ENCODE measurements at places on chromosomes 1 and 21.

DNA sequence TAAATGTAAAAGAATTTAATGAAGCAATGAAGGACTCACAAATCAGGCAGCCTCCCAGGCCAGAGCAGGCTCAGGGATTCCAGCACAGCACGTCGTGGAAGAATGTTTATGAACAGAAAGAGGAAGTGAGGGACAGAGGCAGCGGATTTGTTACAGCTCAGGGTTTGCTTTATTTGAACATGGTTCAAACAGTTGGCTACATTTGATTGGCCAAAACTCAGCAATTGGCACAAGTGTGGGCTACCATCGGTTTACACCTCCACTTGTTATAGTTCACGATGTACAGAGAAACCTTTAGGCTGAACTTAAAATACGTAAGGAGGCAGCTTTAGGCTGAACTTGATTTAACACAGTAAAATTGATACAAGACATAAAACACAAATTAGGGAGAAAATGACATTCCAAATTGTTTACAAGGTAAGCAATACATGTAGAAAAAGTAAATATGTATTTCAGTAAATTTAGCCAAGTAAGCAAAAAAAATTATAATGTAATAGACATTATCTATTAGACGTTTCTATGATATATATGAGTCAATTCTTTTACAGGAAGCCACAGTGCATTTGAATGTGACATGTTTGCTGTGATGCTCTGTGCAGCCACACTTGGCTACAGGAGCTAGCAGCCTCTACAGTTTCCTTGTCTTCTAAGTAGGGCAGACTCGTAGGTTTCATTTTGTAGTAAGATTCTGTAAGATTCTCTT, 126.5 kb downstream of the ADSS2 start:
- no peak for DNase-seq

GRCh38 chr1:5611851-5612250, 380.4 kb downstream of the NPHP4 start:
- DNase-seq: no peak

DNA sequence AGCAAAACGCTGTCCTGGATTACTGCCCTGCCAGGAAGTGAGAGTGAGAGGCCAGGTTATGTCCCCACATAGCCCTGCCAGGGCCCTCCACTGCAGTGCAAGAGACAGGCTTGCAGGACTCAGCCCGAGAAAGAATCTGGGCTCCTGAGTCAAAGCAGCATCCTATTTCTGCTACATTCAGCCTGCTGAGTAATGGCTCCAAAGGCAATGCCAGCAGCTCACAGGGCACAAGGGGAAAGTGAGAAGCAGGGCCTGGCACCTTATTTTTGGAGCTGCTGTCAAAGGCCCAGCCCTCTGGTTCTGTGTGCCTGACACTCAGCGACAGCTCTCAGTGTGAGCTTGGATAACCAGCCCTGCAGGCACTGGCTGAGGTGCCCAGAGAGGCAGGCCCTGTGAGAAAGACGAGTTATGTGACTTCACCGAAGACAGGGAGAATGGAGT, 83.9 kb downstream of the DTL start:
- no peak for DNase-seq

GRCh38 chr1:233738396-233738795, 124.5 kb downstream of the KCNK1 start:
- no peak for DNase-seq

- no peak for DNase-seq
Measured at GRCh38 chr1:176102768-176103350, 104.2 kb downstream of the COP1 start.

- DNase-seq: no peak
Measured at GRCh38 chr1:177286396-177286795, 115.6 kb downstream of the BRINP2 start.

DNA sequence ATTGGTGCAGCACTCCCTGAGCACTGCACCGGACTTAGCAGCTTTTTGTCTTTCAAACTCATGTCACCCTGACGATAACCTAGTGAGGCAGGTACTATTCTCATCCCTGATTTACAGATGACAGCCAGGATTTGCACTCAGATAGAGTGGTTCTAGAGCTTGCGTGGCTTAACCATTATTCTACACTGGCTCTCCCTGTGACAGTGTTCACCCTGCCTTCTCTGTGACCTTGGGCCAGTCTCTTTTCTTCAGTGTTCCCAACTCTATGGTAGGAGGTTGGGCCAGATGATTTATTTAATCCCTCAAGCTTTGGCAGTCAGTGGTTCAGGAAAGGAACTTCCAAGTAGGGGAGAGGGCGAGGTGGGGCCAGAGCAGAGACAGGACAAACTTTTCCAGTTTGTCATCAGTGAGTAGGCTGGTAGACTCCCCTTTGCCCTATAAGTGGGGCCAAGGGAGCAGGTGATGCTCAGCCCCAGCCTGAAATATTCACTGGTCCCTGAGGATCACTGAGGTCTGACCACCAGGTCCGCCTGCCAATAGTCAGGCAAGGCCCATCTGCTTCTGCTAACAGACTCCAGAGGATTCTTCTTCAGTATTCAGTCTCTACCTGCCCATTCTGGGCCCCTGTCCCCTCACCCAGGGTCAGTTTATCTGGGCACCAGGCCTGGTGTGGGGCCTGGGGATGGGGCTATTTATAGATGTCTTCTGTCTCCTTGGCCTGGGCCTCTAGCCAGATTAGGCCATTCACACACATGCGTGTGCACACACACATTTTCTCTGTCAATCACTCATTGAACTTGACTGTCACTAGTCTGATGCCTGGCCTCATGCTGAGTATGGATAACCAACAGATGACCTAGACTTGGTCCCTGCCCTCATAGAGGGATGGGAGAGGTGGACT, 8.8 kb upstream of the FABP3 start:
- no peak for DNase-seq

DNA sequence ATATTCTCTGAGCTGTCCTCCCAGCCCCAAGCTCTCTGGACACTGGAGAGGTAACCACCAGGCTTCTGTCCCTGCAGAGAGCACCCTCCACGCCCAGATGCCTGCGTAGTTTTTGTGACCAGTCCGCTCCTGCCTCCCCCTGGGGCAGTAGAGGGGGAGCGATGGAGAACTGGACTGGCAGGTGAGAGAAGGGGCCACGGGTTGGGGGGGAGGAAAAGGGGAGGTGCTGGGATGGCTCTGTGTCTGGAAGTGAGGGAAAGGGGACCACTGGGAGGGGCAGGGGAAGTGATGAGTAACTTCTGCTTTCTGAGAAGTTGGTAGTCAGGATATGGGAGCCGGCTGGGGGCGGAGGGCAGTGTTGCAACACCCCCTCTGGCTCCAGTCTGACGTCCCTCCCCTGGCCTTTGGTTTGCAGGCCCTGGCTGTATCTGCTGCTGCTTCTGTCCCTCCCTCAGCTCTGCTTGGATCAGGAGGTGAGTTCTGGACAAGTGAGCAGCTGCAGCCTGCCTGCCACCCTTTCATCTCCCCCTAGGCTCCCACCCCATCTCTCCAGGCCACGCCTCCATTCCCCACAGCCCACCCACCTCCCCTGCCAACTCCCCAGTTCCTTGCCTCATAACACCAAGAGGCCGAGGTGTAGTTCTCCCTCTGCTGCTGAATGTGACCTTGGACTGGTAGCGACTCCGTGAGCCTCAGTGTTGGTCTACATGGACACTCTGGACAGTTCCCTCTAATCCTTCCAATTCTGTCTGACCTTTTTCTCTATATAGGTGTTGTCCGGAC, 3.1 kb downstream of the ADAMTSL4 start:
- DNase-seq: no peak

DNA sequence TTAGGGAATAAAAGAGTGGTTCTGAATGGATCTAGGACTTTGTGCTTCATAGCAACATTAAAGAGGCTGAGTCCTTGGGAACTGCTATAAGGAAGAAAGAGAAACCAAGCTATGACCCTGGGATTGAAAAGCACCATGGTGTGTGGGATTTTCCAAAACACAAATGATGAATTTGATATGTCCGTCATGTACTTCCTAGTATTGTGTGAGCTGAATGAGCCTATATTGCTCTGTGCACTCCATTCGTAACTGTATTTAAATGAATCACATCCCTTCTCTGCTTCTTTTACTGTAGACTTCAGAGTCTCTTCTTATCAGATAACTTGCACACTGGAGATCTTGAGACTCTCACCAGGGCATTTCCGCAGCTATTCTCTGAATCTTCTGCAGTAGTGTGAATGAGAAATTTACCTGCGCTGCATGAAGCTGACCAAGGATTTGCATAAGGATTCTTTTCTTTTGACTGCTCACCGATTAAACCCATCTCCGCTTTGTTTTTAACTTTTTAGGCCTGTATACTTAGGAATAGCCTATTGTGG, 23.1 kb upstream of the OR10J4 start:
- DNase-seq: no peak

- no peak for DNase-seq
Measured at GRCh38 chr1:224762701-224763100, 146.6 kb downstream of the CNIH3 start.

- DNase-seq: no peak
Measured at GRCh38 chr1:185808631-185809030, 74.4 kb downstream of the HMCN1 start.

- no peak for DNase-seq
Measured at GRCh38 chr1:193416226-193417024, 230.0 kb upstream of the B3GALT2 start.

DNA sequence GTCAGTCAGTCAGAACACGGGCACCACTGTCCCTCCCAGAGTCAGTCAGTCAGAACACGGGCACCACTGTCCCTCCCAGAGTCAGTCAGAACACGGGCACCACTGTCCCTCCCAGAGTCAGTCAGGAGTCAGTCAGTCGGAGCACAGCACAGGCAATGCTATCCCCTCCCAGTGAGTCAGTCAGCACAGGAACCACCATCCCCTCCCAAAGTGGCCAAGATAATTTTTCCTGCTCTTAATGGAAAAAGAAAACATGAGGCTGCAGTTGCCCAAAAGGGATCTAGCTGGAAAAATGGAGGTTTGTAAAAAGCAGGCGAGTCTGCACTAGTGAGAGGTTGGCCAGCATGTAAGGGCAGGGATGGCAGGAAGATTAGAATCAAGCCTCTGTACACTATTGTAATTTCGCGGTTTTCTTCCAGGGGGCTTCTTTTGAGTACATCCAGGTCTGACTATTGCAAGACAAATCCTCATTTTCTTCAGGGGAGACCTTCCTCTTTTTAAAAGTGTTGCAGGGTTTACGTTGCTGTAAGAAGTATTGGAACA, 213.8 kb downstream of the SIPA1L2 start:
- DNase-seq: no peak

GRCh38 chr1:217620814-217621213, 10.1 kb downstream of the GPATCH2 start:
- no peak for DNase-seq

GRCh38 chr1:117599286-117600221, 6.3 kb upstream of the TENT5C start:
- no peak for DNase-seq

DNA sequence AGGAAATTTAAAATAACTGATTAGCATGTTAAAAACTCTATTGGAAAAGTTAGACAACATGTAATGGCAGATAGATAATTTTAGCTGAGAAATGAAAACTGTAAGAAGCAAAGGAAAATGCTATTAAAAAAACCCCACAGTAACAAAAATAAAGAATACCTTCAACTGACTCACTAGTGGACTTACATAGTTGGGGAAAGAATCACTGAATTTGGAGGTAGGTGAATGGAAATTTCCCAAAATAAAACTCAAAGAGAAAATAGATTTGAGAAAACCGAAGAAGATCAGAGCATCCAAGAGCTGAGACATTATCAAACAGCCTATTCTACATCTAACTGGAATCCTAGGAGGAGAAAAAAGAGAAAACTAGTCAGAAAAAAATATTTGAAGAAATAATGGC, 34.7 kb downstream of the PDE4B start:
- no peak for DNase-seq

DNA sequence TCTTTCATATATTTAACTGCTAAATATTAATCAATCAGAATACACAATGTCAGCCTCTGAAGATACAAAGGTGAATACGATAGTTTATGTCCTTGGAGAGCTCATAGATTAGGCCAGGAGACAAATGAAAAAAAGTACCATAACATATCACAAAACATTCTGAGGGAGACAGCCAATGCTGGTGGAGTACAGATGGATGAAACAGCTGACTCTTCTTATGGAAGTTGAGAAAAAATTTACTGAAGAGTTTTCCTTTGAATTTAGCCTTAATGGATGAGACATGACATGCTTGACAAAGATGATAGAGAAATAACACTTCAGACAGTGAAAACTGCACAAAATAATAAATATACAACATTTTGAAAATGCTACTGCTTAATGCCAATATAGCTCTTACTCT, 193.5 kb downstream of the PDE4B start:
- no peak for DNase-seq

DNA sequence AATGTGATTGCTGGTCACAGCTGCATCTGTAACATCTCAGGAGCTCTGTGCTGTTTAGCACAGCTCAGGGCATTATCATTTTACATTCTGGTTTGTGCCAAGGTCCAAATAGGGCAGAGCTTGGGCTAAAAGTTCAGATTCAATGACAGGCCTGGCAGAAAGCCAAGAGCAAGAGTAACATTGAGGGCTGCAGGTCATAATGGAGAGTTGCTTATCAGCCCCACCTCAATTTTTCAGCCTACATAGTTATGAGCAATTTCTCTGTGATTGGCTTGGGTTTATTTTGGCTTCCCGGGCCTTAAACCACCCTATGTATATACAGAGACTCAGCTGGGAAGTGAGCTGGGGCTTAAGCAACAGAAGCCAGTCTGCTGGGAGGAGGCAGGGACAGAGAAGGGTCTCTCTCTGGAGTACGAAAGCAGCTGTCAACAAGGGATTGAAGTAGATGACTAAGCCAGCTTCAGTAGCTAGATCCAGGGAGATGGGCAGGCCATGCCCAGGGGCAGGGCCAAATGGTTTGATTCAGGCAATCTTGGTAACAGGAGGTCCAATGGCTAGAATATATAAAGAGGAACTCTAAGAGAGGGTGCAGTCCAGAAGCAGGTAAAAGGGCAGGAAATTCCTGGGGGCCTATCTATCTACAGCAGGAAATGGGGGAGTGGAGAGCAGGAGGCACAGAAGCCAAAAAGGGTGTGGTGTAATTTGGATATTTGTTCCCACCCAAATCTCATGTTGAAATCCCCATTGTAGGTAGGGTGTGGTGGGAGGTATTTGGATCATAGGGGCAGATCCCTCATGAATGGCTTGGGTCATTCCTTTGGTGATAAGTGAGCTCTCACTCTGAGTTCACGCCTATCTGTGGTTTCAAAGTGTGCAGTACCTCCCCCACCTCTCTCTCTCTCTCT, 49.0 kb downstream of the BRINP2 start:
- DNase-seq: no peak

- no peak for DNase-seq
Measured at GRCh38 chr1:193190096-193190744, 3.8 kb upstream of the B3GALT2 start.

DNA sequence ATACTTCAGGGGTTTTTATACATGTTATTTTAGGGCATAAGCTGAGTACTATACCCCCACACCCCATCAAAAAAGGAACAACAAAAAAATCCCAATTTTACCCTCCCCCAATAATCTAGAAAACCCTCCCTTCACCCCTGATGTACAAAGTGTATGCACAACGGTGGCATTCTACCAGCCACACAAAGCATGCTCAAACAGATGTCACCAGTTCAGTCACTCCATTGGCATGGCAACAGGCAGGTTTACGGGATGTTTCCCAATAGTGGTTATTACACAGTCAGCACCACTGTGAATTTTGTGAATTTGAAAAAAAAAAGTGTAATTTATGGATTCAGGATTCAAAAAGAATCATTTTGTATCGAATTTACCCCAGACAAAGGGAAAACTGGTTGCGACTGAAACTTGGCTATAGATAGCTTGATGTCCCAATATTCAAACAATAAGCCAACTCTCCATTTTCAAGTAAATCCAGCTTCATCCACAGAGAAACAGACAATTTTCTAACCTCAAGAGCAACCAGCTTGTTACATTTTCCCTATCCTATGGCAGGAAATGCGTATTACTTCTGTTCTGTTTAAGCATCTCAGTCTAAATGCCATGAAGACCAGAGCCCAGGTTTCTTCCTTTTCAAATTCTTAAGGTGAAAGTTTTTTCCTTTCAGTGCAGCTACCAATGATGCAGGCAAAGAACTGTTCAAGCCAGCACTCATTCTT, 34.0 kb upstream of the SLC45A3 start:
- no peak for DNase-seq
